Dorsolateral prefrontal cortex (tissue), 122 donors: ENCODE measurements at places on chromosomes 4 and X.
A peak's percentile ranks its signal among the peaks of the same experiment; 100 is the strongest.

GRCh38 chr4:150045410-150045809 is 32.8 kb upstream of the DCLK2 start:
- DNase-seq, result no peak

- no peak for DNase-seq
Observed at GRCh38 chrX:21610168-21610567, 48.0 kb downstream of the KLHL34 start.

GRCh38 chr4:75030649-75031235 is 97.8 kb downstream of the PARM1 start:
- no peak for DNase-seq

GRCh38 chrX:135347381-135348016 is 38.2 kb downstream of the ETDC start:
- DNase-seq, result no peak

- no peak for DNase-seq
Observed at GRCh38 chr4:32789026-32789608, 2068.9 kb downstream of the PCDH7 start.

DNA sequence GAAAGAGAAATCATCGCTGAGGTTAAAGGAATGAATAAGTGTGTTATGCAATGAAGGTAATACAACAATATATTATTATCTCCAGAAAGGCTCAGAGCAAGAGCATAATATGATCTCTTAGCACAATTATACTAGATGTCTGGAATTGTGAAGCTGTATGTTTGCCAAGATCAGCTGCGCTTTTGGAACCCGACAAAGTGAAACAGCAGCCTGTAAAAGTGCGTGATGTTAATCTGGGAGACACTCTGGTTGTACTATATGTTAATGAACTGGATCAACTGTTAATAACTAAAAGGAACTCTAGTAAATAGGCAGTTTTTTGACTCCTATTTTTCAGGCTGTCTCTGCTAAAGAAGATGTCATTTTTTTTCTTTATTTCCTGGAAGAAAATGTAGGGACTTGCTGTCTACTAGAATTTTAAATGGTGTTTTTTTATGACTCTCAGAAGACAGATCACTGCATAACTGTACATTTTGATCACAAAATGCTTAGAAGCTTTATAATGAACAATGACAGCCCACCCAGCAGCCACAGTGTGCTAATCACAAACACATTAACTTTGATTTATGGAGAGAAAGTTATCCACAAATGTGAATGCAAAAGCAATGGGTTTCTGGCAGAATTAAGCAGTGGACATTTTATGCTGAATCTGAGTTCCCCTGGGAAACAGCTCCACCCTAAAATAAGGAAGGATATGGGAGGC is 50.2 kb downstream of the UGT2B28 start:
- DNase-seq, result no peak

GRCh38 chr4:94590493-94590892 is 138.8 kb downstream of the PDLIM5 start:
- no peak for DNase-seq

GRCh38 chr4:105840426-105841174 is 54.7 kb upstream of the NPNT start:
- DNase-seq, result no peak

- DNase-seq, result no peak
Observed at GRCh38 chrX:9117851-9118250, 83.9 kb upstream of the FAM9B start.

GRCh38 chrX:130575831-130576389 is 174.1 kb downstream of the RBMX2 start:
- DNase-seq, result peak; percentile 37

DNA sequence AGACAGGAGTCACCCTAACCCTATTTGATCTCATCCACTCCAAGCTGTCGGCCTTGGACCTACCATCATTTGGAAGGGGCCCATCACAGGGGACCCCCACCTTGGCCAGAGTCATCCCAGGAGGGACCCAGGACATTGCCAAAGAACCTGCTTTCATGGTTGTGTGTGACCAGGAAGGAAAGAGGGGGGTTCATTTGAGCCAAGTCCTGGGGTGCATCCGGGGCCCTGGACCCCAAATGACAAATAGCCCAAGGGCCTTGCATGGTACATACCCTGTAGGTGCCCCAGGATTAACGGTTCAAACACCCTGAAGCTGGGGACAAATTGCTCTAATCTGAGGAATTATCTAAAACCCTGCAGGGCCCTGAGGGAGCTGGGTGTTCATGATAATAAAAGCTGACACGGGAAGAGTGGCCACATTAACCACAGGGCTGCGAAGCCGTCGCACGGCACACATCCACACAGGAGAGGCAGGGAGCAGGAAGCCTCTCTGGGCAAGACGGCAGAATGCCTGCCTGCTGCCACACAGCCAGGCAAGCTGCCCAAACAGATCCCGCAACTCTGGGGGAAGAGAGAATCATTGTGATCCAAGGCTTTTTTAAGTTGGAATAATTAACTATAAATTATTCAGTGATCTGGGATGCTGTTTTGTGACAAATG is 28.2 kb upstream of the PPP2R2C start:
- DNase-seq, result no peak

- DNase-seq, result no peak
Observed at GRCh38 chr4:119026662-119027444, 108.8 kb upstream of the MYOZ2 start.
